Progenitor cell of endocrine pancreas (in vitro differentiated cells): ENCODE measurements at places on chromosomes 2 and 18. TPM values are rescaled to one million over a fixed set of nuclear protein-coding genes. Genes with fewer than 3 reads are reported as not detected.

GRCh38 chr2:159091976-159092375, 123.5 kb downstream of the TANC1 start:
- H3K4me1 ChIP-seq, result peaks cover 31% of the 10 kb centered on the region
- H3K27ac ChIP-seq, result peak overlapping the region; percentile 9
- H3K4me3 ChIP-seq, result no peak overlapping the region
- H3K27me3 ChIP-seq, result no peaks in the 10 kb centered on the region

DNA sequence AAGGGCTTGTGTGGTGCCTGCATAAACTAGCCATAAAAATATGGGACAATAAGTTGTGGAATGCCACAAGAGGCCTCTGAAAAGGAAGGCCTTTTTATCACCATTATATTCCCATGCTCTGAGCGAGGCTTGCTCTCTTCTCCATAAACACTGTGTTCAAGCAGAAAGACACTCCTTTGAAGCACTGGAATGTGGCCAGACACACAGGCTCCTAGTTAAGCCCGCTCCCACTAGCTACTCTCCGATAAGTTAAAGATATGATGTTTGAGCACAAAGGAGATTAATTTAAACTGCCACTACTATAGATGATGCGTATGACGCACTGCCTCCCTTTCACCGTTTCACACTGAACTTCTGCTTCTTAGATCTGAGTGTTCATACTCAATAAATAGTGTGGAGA, 188.7 kb upstream of the TWIST2 start:
- no peak for DNase-seq
- peaks cover 24% of the 10 kb centered on the region for H3K27me3 ChIP-seq

DNA sequence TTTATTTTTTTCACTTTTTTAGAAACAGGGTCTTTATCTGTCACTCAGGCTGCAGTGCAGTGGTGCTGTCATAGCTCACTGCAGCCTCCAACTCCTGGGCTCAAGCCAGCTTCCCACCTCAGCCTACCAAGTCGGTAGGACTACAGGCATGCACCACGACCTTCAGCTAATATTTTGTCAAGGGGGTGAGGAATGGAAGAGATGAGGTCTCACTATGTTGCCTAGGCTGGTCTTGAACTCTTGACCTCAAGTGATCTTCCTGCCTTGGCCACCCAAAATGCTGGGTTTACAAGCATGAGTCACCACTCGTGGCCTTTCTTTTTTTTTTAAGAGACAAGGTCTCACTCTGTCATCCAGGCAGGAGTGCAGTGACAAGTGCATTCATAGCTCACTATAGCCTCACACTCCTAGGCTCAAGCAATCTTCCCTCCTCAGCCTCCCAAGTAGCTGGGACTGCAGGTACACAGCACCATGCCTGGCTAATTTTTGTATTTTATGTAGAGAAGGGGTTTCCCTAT, 13.4 kb downstream of the PPP1R7 start:
- no peak for DNase-seq
- peaks cover 6% of the 10 kb centered on the region for H3K4me1 ChIP-seq
- H3K27me3 ChIP-seq, result no peaks in the 10 kb centered on the region
- H3K4me3 ChIP-seq, result no peak overlapping the region

GRCh38 chr2:111694700-111695101, 189.3 kb downstream of the ANAPC1 start:
- H3K4me3 ChIP-seq, result no peak overlapping the region
- H3K36me3 ChIP-seq, result peaks cover 2% of the 10 kb centered on the region
- peaks cover 11% of the 10 kb centered on the region for H3K4me1 ChIP-seq
- peaks cover 3% of the 10 kb centered on the region for H3K27me3 ChIP-seq
- DNase-seq, result no peak

GRCh38 chr2:205660521-205661124, 21.7 kb upstream of the NRP2 start:
- H3K36me3 ChIP-seq, result no peaks in the 10 kb centered on the region
- H3K4me1 ChIP-seq, result peaks cover 5% of the 10 kb centered on the region
- H3K27me3 ChIP-seq, result peaks cover 5% of the 10 kb centered on the region

DNA sequence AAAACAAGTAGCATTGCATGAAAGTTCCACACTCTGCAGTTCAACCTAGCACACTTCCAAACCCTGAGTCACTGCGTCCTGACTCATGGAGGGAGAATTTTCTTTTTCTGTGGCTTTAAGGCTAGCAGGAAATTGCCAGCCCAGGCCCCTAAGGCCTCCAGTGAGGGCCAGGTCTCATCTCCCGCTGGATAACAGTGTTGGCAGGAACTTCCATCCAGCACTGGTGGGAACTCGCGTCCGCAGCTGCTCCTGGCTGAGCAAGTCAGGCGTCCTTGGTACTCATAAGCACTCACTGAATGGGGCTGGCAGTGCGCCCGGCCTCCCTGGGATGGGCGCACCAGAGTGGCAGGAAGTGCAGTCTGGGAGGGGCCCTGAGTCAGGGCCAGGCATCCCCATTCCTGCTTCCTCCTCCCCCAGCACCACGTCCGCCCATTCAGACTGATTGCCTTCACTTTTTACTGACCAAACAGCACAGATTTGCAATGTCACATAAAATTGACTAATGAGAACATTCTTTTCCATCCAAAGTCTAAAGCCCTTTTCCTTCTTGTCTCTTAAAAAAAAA, 14.3 kb downstream of the MALL start:
- H3K4me3 ChIP-seq, result no peak overlapping the region
- DNase-seq, result no peak
- H3K27me3 ChIP-seq, result peaks cover under 1% of the 10 kb centered on the region

DNA sequence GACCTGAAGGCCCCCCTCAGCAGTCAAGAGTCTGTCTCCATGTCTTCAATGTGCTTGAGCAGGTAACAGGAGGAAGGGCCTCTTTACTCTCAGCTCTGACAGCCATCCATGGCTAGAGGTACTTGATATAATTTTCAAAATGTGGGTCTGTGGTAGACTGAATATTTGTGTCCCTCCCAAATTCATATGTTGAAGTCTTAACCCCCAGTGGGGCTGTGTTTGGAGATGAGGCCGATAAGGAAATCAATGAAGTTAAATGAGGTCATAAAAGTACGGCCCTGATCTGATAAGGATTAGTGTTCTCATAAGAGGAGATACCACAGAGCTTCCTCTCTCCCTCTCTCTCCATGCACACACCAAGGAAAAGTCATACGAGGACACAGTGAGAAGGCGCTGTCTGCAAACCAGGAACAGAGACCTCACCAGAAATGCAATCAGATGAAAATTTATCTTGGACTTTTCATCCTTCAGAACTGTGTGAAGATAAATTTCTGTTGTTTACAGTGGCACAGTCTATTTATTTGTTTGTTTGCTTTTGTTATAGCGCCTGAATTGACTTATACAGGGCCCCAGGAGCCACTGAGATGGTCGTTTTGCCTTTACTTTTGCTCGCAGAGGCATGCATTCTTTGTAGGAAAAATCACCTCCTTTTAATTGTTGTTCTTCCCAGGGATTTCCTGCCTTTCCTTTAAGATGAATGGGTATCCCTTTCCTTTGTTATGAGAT, 274.8 kb upstream of the TRIB2 start:
- no peak overlapping the region for H3K4me3 ChIP-seq
- peaks cover 2% of the 10 kb centered on the region for H3K4me1 ChIP-seq
- DNase-seq, result no peak
- peaks cover 34% of the 10 kb centered on the region for H3K27me3 ChIP-seq

- no peak overlapping the region for H3K4me3 ChIP-seq
- no peak overlapping the region for H3K27ac ChIP-seq
- no peaks in the 10 kb centered on the region for H3K36me3 ChIP-seq
- no peak for DNase-seq
- H3K27me3 ChIP-seq, result peaks cover 21% of the 10 kb centered on the region
- H3K4me1 ChIP-seq, result no peaks in the 10 kb centered on the region
Observed at GRCh38 chr18:23591011-23591410, 4.7 kb upstream of the NPC1 start.

DNA sequence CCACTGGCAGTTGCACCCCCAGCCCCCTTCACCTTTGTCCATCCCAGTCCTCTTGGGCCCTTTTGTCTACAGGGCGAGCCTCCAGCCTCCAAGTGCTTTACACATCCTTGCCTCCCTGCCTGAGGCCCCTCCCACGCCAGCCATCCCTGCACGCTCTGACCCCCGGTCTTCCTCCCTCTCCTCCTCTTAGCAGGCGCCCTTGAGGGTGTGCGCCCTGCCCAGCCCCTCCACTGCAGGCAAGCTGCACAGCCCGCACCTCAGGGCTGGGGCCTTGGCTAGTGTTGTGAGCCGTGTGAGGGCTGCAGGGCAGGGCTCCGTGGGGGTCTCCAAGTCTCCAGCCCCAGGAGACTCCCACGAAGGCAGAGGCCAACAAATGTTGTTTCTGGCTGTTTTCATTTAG, 6.9 kb downstream of the BOK start:
- no peak overlapping the region for H3K4me3 ChIP-seq
- DNase-seq, result no peak
- H3K4me1 ChIP-seq, result no peaks in the 10 kb centered on the region
- peaks cover 12% of the 10 kb centered on the region for H3K27me3 ChIP-seq
- H3K27ac ChIP-seq, result no peak overlapping the region

GRCh38 chr2:160994141-160995002, 165.9 kb upstream of the TANK start:
- no peaks in the 10 kb centered on the region for H3K27me3 ChIP-seq
- H3K27ac ChIP-seq, result peak overlapping the region; percentile 49
- peaks cover 8% of the 10 kb centered on the region for H3K4me1 ChIP-seq
- DNase-seq, result peak; percentile 62
- no peaks in the 10 kb centered on the region for H3K36me3 ChIP-seq

DNA sequence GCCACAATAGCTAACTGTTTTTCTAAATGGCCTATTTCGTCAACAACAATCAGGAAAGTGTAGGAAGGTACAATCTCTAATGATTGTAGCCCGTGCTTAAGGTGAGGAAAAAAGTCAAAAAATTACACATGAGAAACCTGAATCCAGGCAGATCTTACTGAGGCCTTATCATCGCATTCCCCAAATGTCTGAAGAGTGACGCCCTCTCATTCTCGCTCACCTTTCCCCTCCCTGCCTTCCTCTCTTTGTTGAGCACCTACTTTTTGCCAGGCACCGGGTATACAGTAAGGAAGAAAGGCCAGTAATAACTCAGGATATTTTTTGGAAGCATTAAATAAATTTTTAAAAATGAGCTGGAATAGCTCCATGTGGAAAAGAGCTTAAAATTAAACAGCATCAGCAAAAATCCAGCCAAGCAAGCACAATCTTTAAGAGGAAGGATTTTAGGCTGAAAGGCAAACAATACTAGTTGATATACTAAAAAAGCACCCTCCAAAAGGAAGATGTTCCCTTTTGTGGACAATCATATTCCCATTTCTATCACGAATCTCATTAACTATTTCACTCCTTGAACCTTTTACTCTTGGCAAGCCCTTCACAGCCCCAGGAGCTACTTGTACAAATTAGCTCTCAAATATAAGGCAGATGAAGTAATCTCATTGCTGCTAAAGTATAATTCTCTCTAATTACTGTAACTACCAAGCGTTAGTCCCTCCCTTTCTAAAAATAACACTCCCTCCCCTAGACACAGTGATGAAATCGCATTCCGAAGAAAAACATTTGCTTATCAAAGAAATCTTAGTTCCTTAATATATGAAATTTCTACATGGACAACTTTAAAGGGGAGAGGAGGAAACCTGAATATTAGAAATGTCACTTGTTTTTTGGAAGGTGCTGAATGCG, 40.0 kb downstream of the STAT1 start:
- H3K4me3 ChIP-seq, result no peak overlapping the region
- peaks cover 63% of the 10 kb centered on the region for H3K36me3 ChIP-seq
- peaks cover 4% of the 10 kb centered on the region for H3K4me1 ChIP-seq
- no peak for DNase-seq

- DNase-seq, result no peak
- peaks cover 5% of the 10 kb centered on the region for H3K36me3 ChIP-seq
- H3K27me3 ChIP-seq, result no peaks in the 10 kb centered on the region
- no peak overlapping the region for H3K27ac ChIP-seq
Observed at GRCh38 chr18:3760741-3761140, 310.8 kb downstream of the TGIF1 start.

DNA sequence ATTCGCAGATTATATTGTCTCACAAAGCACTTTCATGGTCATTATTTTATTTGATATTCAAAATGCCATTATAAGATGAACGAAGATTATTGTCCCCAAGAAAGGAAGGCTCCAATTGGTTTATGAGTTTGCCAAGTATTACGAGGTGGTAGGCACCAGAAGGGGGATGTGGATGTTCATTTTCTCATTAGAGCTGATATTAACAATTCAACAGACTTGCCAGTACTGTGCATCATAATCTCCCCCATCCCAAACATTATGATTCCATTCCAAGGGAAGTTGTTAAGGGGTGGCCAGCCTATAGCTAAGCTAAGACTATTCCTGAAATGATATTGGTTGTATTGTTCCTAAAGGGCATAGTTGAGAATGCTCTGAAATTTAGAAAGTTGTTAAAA, 257.7 kb downstream of the PRKCE start:
- no peak overlapping the region for H3K27ac ChIP-seq
- peaks cover 43% of the 10 kb centered on the region for H3K27me3 ChIP-seq
- no peaks in the 10 kb centered on the region for H3K36me3 ChIP-seq
- no peak overlapping the region for H3K4me3 ChIP-seq
- no peak for DNase-seq

DNA sequence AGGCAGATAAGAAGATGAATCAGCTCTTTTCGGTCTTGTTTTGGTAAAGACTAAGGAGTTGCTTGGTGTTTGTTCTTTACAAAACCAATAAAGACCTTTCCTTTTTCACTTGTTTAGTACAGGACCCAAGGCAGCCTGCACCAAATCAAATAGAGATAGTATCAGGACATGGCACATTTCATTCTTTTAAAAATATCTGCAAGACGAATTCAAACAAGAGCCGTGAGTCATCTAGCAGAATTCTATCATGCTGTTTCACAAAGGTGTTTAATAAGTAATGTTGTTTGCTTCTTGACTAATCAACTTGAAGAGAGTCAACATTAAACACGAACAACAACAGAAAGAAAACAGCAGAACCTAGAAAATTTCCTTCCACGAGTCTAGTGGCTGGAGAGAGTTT, 102.8 kb upstream of the TTN start:
- DNase-seq, result no peak
- H3K27ac ChIP-seq, result peak overlapping the region; percentile 47
- peaks cover 12% of the 10 kb centered on the region for H3K4me1 ChIP-seq
- H3K27me3 ChIP-seq, result no peaks in the 10 kb centered on the region
- no peak overlapping the region for H3K4me3 ChIP-seq

DNA sequence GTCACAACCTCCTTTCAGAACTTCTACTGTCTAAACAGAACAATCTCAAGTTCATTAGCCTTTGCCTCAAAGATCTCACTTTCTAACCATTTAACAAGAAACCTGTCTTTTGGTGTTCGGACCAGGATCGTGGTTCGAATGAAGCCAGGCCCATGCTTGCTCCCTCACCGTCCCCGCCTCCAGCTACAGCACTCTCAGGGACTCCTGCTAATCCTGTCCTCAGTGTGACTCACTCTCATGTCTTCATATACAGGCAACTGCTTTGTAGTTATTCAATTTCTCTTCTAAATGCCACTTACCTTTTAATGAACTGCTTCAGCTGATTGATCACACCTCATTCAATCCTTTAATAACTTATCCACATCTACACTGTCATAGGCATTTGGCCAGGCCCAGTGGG, 15.8 kb downstream of the SERTAD2 start:
- H3K4me3 ChIP-seq, result no peak overlapping the region
- DNase-seq, result no peak
- H3K36me3 ChIP-seq, result peaks cover 11% of the 10 kb centered on the region
- peaks cover 44% of the 10 kb centered on the region for H3K4me1 ChIP-seq
- no peaks in the 10 kb centered on the region for H3K27me3 ChIP-seq
- H3K27ac ChIP-seq, result no peak overlapping the region

GRCh38 chr2:145157741-145158591, 638.0 kb upstream of the ZEB2 start:
- H3K36me3 ChIP-seq, result no peaks in the 10 kb centered on the region
- DNase-seq, result no peak
- no peak overlapping the region for H3K4me3 ChIP-seq
- H3K4me1 ChIP-seq, result no peaks in the 10 kb centered on the region

ANKRD62 gene
- not detected in 2 replicates for total RNA-seq

SLC23A3 gene
- 1.7 and 2.8 TPM in 2 replicates for total RNA-seq

SNORC gene
- 1.8 and 2.8 TPM in 2 replicates for total RNA-seq

RBFA gene
- 34.2 and 34.3 TPM in 2 replicates for total RNA-seq
